ENCODE measurements at places on chromosomes 11 and 22. TPM values are rescaled to one million over a fixed set of nuclear protein-coding genes. Genes with fewer than 3 reads are reported as not detected.

Gene CSF2RB
- polyA plus RNA-seq, result 2.8 TPM

Gene NEU3
- polyA plus RNA-seq, result 12.0 TPM

Gene CFAP68
- polyA plus RNA-seq, result 45.6 TPM

Gene DCHS1
- 35.1 TPM for polyA plus RNA-seq

Gene FAM111B
- 12.8 TPM for polyA plus RNA-seq

Gene JOSD1
- polyA plus RNA-seq, result 47.7 TPM

Gene TRIM29
- 1.1 TPM for polyA plus RNA-seq

Gene PTH
- polyA plus RNA-seq, result 0.19 TPM

Gene TIMP3
- polyA plus RNA-seq, result 138 TPM

Gene LMNTD2
- 1.9 TPM for polyA plus RNA-seq

Gene ANO1
- 8.5 TPM for polyA plus RNA-seq

Gene OR52N4
- polyA plus RNA-seq, result not detected

Gene KLHDC7B
- polyA plus RNA-seq, result not detected

Gene C11orf52
- 11.8 TPM for polyA plus RNA-seq

Gene MRGPRE
- not detected for polyA plus RNA-seq

Gene CPSF7
- 97.9 TPM for polyA plus RNA-seq

Gene SCN4B
- 7.3 TPM for polyA plus RNA-seq

DNA sequence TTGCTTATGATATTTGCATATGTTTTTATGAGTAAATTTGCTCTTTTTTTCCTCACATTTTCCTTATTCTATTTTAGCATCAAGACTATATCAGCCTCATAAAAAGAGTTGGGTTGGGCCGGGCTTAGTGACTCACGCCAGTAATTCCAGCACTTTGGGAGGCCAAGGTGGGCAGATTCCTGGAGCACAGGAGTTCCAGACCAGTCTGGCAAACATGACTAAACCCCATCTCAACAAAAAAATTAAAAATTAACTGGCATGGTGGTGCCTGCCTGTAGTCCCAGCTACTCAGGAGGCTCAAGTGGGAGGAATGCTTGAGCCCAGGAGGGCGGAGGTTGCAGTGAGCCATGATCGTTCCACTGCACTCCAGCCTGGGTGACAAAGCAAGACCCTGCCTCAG is 148.8 kb upstream of the ANO5 start:
- DNase-seq, result no peak

- no peak for DNase-seq
These were observed 12.4 kb upstream of the MTMR3 start for GRCh38 chr22:29870574-29870973.

- DNase-seq, result no peak
These were observed 5.7 kb upstream of the ABTB2 start for GRCh38 chr11:34363363-34364084.

GRCh38 chr11:15704064-15704463 is 589.3 kb downstream of the INSC start:
- no peak for DNase-seq

DNA sequence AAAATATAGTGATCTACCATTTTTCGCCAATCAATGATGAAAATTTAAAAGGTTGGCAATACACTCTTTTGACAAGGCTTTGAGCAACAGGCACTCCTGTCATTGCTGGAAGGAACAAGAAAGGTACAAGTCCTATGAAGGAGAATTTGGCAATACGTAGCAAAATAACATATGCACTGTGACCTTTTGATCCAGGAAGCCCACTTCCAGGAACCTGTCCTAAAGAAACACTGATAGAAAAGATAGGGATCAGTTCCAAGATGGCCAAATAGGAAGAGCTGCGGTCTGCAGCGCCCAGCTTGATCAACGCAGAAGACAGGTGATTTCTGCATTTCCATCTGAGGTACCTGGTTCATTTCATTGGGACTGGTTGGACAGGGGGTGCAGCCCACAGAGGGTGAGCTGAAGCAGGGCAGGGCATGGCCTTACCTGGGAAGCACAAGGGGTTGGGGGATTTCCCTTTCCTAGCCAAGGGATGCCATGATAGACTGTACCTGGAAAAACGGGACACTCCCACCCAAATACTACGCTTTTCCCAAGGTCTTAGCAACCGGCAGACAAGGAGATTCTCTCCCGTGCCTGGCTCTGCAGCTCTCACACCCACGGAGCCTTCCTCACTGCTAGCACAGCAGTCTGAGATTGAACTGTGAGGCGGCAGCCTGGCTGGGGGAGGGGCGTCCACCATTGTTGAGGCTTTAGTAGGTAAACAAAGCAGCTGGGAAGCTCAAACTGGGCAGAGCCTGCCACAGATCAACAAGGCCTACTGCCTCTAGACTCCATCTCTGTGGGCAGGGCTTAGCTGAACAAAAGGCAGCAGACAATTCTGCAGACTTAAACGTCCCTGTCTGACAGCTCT is 69.7 kb upstream of the GALNT18 start:
- DNase-seq, result no peak

DNA sequence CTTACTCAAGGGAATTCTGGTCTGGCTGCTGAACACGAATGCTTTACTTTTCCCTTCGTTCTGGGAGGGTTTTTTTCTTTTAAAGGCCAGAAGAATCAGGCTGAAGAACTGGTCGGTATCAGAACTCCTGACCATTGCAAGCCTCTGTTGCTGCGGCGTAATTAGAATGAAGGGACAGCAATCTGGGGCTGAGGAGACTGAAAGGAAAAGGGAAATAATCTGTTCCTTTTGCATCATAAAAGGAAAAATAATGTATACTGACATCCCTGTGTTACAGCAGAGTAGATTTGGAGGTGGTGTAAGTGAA is 670 bp downstream of the SC5D start:
- no peak for DNase-seq

DNA sequence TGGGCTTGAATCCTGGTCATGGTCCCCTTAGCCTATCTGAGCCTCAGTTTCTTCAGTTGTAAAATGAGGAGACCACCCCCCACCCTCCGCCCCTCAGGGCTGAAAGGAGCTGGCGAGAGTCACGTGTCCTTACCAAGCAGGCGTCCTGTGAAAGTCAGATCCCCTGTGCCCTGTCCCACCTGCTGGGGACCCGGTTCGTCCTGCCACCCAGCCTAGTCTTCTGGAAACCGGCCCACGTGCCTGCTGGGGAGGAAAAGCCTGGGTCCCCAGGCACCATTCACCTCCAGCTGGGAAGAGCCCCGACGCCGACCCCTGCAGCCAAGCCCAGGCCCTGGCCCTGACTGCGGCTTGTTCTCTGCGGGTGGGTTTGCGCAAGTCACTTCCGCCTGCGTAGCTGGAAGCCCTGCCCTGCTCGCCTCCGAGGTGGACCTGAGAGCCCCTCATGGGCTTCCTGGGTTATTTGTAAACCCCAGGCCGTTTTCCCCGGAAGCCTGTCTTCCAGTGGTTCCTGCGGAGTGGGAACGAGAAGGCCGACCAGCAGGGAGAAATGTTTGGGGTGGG is 679 bp upstream of the SSH3 start:
- DNase-seq, result no peak

- DNase-seq, result no peak
These were observed 23.1 kb upstream of the PHLDA2 start for GRCh38 chr11:2952290-2952689.

GRCh38 chr11:122617926-122618325 is 37.6 kb upstream of the UBASH3B start:
- DNase-seq, result no peak

GRCh38 chr11:93756748-93757147 is 15.3 kb downstream of the C11orf54 start:
- no peak for DNase-seq

DNA sequence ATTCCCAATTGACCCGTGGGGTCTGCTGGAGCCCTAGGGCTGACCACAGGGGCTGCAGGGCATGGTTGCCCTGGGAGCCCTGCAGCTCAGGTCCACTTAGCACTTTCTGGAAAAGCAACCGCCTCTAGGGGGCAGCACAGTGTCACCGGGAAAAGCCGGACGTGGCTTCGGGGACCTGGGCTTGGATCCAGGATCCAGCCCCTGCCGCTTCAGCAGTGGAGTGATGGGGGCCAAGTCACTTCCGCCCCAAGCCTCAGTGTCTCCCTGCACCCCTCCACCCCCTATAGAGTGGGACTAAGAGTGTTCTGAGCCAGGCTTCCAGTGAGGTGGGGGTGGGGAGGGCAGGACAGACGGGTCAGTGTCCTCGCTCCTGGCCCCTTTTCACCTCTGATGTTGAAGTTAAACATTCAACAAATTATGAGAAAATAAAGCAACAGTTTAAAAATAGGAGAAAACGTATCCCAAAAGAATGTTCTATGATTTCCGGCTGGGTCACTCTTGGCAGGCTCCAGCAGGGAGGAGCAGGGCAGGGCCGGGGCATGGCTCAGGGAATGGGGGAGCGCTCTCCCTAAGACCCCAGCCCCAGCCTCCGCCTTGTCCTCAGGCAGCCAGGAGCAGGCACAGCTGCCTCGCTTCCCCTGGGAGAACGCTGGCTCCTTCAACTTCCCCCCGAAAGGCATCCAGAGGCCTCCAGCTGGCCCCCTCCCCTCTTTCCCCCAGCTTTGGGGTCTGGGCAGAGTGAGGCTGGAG is 96.5 kb upstream of the FGF3 start:
- peak; percentile 83 for DNase-seq

- DNase-seq, result no peak
These were observed 17.7 kb upstream of the MICAL2 start for GRCh38 chr11:12092714-12093113.

GRCh38 chr11:126914166-126914565 is 86.4 kb downstream of the KIRREL3 start:
- DNase-seq, result no peak

DNA sequence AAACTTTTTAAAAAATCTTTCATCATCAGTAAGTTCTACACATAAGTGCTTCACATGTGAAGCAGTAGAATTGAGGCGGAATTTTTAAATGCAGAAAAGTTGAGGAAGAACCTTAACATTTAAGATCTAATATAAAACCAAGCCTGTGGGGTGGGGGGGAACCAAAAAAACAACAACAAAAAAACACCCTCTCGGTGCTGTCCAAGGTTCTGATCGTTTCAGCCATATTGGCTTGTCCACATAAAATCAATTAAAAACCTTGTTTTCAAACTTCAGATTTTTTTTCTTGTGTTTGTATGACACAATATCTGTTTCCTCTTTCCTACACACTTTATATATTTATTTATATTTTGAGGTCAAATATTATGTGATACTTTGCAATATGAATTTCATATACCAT is 130.0 kb downstream of the WNT7B start:
- no peak for DNase-seq

GRCh38 chr11:123030517-123030916 is 31.4 kb downstream of the HSPA8 start:
- DNase-seq, result no peak

DNA sequence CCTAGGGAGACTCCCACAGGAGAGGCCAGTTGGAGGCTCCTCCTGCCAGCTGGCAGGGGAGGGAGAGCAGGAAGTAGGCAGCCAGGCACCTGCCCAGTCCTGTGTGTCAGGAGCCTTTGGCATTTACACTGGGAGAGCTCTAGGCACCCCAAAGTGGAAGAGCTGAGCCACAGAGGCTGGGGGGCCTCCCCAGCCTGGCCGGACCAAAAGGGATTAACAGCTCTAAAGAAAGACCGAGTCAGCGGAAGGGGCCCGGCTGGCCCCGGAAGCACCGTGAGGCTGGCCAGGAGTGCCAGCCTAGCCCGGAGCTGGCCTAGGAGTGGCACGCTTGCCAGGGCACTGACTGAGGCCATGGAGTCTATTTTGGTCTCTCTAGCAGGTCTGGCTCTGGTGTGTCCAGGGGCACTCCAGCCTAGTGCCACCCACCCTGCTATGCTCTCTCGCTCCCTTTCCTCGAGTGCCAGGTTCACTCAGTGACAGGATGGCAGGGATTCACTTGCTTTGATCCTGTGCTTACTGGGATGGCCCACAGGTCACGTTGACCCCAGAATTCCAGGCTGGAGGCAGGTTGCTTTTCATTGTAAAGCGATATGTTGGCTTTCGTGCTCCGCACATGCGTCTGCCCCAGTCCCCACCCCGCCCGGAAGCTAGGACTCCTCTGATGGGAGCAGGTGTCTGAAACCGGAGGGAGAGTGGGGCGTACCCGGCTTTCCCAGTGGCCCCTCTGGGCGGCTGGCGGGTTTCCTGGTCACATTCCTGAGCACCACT is 3.3 kb upstream of the KMT5B start:
- no peak for DNase-seq

DNA sequence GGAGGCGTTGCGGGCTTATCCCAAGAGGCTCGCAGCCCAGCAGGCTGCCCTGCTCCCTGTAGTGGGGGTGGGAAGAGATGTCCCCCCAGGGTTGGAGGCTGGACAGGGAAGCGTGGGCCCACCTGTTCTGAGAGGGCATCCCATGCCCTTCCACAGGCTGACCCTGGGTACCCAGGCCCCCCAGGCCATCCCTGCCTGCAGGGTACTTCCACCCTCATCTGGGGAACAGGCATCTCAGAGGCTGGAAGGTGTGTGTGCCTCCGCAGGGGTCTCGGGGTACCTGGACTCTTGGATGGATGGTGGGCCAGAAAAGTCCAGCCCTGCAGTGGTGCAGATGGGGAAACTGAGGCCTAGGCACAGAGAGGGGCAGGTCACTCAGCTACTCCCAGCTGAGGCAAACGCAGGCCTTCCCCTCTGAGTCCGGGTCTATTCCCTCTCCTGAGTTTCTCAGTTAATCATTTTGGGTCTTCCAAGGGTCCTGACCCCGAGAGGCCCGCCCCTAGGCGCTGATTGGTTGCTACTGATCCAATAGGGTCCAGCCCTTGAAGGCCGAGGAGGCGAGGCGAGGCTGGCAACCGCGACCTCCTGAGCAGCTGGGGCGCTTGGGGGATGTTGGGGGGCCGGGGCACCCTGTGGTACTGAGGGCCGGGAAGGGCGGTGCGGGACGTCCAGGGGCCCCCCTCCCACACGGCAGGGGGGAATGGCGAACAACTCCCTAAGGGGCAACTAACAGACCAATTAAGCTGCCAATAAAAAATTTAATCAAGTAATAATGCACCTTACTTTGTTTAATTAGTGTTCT is 23.8 kb downstream of the FLRT1 start:
- DNase-seq, result no peak

DNA sequence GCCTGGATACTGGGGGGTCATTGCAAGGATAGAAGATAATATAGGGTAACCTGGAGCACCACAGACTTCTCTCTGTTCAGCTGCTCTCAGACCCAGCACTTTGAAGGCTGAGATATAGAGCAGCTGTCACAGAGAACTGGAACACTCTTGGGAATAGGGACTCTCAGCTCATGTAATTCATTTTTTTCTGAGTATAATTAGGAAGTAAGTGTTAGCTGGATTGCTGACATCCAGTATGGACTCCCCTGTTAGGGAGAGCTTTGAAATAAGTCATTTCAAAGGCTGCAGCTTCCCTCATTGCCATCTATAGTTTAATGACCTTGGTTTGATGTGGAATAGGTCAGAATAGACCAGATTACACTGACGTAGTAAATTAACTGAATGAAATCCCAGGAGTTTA is 120.8 kb upstream of the POU2AF2 start:
- no peak for DNase-seq

- no peak for DNase-seq
These were observed 7.5 kb upstream of the MYO7A start for GRCh38 chr11:77120571-77120970.

GRCh38 chr11:15159085-15159484 is 44.4 kb downstream of the INSC start:
- no peak for DNase-seq

GRCh38 chr11:18769802-18770456 is 21.7 kb downstream of the PTPN5 start:
- no peak for DNase-seq

All from right lung (tissue), 10 donors.